AG04449 (cell line): ENCODE measurements at places on chromosomes 2 and 18.

DNA sequence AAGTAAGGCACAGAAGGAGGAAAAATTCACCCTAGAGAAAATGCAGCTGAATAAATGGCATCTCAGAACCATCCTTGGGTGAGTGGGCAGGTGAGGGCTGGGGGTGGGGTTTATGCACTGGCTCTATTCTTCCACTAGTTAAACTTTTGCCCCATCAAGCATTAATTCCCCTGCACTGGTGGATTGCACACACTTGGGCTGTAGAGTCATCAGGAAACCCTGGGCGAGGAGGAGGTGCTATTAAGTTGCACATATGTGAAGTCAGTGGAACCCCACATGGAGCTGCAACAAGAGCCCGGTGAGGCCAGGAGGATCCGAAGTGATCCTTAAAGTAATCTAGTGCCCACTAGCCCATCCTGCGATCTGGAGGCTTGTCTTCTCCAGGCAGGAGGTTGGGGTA, 6.8 kb upstream of the DNAJB2 start:
- DNase-seq: no peak

DNA sequence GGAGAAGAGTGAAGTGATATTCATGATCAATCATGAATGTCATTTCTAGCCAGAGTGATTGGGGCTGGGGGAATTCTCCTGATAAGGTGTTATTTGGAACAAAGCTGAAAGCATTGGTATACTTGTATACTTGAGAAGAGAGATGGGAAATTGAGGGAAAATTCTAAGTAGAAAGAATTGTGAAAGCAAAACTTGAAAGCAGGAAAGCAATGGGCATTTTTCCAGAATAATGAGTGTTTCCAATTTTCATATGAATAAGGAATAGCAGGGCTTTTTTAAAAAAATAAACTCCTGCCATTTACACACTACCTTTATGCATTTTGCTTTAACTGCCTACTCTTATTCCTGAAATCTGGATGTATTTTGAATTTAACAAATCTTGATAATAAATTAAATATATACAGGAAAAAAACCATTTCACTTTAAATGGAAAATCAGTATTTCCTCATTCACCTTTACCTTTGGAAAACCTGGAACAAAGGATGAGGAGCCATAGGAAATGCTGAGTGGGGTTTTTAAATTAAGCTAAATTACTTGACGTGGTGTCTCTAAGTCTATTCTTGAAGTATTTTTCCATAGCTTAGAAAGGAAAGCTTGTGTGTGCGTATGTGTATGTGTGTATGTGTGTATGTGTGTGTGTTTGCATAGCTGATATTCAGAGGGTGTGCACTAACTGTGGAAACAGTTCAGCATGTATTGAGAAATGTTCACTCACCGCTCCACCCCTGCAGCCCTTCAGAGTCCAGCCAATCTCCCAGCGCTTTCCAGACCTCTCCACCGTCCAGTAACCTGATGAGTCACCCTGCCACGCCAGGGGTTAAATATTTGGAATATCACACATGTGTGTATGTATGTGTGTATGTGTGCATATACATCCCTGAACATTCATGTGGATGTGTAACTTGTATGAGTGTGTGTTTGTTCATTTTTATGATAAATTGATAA, 427.3 kb downstream of the THSD7B start:
- DNase-seq: no peak

DNA sequence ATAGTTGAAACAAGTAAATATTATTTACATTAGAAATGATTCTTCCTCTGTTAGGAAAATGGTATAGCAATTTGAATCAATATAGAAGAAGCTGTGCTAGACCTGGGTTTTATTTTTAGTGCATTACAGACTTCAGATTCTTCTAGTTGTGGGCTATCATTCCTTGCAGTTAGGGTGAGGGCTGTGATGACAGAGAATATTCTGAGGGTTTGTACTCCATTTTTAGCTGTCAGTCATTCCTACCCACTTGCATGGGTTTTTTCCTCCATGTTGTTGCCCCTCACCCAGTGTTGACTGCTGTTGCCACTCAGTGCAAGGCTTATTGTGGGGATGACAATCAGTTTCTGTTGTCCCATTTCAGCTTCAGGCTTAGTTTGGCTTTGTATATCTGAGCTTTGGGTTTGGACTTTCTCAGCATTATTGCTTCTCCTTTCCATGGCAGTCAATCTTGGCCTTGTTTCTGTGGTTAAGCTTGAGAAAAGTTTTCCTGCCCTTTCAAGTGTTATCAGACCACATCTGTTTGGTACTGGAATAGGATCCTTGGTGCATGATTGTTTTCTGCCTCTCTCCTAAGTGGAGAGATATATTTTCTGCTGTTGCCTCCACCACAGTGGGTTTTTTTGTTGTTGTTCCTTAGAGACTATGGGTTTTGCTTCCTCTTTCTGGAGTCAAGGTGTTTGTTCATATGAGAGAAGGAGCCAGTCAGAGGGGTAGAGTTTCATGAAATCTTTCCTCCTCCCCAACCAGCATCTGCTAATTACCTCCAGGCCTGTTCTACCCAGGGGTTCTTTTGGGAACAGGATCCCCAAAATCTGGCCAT, 312.7 kb upstream of the CWC22 start:
- no peak for DNase-seq

- DNase-seq: no peak
Measured at GRCh38 chr2:72128843-72129227, 18.8 kb downstream of the CYP26B1 start.

- DNase-seq: no peak
Measured at GRCh38 chr2:74441690-74442482, at the start of gene RTKN. TSS of gene RTKN (minus strand) at chr2:74441937. CDS start at chr2:74441816, 121 bp downstream.

- no peak for DNase-seq
Measured at GRCh38 chr18:61093965-61094364, 239.3 kb upstream of the CDH20 start.

DNA sequence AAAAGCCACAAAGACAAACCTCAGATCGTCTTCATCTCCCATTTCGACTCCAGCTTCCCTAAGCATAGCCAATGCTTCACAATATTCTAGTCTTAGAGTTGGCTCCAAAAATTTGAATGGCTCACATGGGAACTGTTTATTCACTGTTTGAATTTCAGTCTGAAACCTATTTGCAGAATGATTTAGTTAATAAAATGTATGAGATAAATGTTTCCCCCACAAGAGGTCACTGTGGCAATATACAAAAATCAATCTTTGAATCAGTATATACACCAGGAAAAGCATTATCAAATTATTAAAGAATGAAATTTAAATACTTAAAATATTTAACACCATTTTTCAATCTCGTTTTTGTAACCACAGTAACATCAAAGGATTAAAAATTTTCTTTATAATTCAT, 40.0 kb upstream of the MCM6 start:
- DNase-seq: no peak

- DNase-seq: no peak
Measured at GRCh38 chr18:75544496-75544895, 117.0 kb upstream of the SMIM21 start.

GRCh38 chr2:108169982-108170625, 69.7 kb upstream of the SULT1C3 start:
- DNase-seq: no peak

GRCh38 chr2:199382091-199382490, 75.6 kb downstream of the SATB2 start:
- peak; percentile 14 for DNase-seq

- DNase-seq: no peak
Measured at GRCh38 chr2:18899725-18900124, 310.4 kb upstream of the NT5C1B start.

DNA sequence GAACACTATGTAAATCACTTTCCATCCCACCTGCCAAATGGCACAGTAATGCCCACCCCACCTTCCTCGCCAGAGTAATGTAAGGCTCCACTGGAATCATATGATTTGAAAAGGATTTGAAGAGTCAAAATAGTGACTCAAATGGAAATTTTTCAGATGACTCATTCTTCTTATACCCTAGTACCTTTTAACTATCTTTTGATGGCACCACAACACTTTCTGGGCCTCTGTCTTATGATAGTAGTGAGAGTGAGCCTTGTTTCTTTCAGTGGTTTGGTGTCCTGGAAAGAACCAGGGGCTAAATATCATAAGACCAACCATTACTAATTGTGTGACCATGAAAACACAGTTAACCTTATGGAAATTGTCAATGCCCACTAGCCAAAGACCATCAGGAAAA, 235.4 kb upstream of the SLC14A2 start:
- no peak for DNase-seq

GRCh38 chr2:10721396-10722251, at the start of gene ATP6V1C2:
TSS of gene ATP6V1C2 (plus strand) at chr2:10721630. CDS start at chr2:10722850, 1,220 bp downstream.
- DNase-seq: no peak

DNA sequence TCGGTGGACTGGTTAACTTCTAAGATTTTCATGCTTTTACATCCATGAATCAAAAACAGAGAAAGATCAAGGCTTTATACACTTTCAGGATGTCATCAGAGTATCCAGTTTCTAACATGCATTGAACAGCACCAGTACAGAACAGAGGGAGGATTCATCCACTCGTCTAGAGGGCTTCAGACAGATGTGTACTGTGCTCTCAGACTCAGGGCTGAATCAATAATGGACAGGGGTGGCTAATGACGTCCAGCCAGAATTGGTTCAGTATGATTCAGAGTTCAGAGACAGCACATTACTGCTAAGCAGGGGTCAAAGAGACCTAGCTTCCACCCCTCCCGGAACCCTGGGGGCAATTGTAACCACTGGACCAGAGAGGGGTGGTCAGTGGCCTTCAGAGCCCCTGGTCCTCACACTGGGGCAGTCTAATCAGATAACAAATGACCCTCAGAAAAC, 37.3 kb downstream of the RNU4ATAC start:
- DNase-seq: no peak

DNA sequence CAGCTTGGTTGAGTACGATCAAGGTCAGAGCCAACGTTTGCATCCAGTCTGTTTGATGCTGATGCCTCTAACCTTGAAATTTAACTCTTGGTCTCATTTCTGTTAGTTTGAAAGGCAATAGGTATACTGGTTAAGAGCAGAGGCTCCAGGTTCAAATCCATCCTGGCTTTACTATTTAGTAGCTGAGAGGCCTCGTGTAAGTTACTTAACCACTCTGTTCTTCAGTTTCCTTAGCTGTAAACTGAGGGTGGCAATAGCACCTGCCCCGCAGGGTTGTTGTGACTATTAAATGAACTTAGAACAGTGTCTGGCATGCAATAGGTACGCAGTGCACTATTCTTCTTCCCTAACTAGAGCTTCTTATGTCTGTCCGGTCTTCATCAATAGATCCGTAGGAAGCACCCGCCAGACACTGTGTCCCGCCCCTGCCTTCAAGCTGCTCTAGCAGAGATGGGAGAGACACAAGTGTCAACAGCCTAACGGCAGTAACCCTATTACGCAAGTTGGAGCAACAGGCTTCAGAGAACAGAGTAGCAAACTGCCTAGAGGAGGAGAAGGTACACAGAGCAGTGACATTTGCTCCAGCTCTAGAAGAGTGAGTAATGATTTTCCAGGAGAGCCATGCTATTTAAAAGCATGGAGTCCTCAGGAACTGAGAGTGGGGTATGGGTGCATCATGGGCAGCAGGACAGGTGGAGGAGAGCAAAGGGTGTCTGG, 62.7 kb upstream of the ST3GAL5 start:
- DNase-seq: no peak

- no peak for DNase-seq
Measured at GRCh38 chr18:70693246-70693645, 404.4 kb downstream of the SOCS6 start.

- DNase-seq: no peak
Measured at GRCh38 chr18:74063023-74063422, 84.6 kb downstream of the FBXO15 start.

DNA sequence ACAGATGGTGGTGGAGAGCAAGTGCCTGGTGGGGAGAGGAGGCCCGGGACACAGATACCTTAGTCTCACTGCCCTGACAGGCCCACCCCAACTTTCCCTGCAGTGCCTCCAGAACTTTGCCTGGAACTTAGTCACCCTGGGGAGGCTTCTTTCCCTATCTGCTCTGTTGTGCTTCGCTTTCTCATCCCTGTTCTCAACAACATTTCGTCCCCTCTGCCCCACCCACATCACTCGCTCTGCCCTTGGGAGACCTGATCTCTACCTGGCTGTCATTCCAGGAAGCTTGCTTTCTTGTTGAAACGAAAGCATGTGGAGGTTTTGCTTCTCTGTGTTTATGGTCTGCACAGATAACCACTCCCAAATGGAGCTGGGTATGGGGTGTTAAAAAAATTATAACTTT, 93.8 kb downstream of the PRKCE start:
- no peak for DNase-seq

- DNase-seq: no peak
Measured at GRCh38 chr2:40257340-40258134, 194.4 kb downstream of the SLC8A1 start.

GRCh38 chr2:162734866-162735265, 103.7 kb downstream of the KCNH7 start:
- no peak for DNase-seq

DNA sequence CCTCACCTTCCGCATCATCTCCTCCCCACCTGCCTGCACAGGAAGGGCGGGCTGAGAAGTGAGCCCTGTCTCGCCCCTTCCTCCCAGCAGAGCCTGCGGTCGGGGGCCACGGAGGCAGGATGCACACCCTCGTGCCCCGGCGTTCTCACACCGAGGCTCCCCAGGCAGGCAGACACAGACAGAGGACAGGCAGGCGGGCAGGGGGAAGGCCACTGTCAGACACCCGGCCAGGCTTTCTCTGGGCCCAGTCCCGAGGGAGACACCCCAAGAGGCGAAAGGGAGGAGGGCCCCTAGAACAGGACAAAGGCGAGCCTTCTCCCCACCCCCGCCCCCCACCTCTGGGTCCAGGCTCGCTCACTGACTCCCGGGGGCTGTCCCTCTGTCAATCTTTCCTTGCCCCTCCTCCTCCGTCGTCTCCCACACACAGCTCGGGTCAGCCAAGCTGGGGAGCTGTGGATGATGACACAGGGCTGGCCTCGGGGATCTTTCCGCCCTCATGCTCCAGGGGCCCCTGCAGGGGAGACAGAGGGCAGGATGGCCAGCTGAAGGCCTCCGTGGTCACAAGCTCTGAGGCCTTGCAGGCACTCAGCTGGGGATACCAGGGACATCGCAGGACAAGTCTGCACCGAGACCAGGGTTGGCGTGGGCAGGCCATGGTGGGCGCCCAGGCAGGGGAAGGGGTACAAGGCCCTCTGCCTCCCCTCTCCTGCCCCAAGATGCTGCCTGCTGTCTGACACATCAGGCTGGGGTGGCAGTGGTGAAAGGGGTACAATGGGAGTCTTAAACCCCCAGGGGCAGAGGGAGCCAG, 24.9 kb downstream of the BIN1 start:
- DNase-seq: no peak

- no peak for DNase-seq
Measured at GRCh38 chr2:391696-392095, 103.8 kb upstream of the ALKAL2 start.

- no peak for DNase-seq
Measured at GRCh38 chr2:101330253-101330933, 21.9 kb upstream of the RNF149 start.

GRCh38 chr2:85438201-85439024, 19.9 kb downstream of the SH2D6 start:
- DNase-seq: no peak

- no peak for DNase-seq
Measured at GRCh38 chr2:170006587-170007325, 171.2 kb upstream of the MYO3B start.
